Central memory CD4-positive, alpha-beta T cell (primary cell): ENCODE measurements at places on chromosomes 5 and 9.

- no peak for DNase-seq
These were observed 47.8 kb downstream of the WDR41 start for GRCh38 chr5:77444356-77444755.

GRCh38 chr5:53749621-53750020 is 189.2 kb downstream of the NDUFS4 start:
- DNase-seq: no peak

GRCh38 chr9:69496846-69497450 is 171.9 kb downstream of the ENTREP1 start:
- DNase-seq: no peak

DNA sequence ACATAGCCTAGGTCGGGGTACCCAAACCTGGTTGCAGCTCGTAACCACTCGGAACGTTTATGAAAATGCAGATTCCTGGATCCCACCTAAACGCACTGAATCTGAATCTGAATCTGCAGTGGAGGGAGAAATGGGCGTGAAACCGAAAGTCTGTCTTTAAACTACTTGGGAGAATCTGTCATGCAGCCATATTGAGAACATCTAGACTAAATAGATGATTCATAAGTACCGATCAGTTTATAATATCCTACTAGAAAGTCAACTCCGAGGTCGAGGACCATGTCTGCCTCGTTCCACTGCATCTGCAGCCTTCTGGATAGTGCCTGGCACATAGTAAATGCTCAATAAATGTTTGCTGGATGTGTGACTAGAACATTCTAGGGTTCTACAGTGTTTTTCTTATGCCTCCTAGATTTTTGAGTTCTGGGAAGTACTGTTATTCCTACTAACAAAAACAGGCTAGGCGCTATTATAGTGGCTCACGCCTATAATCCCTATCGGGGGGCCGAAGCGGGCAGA is 632 bp downstream of the COQ4 start:
- DNase-seq: no peak

- DNase-seq: no peak
These were observed 33.1 kb upstream of the ORM1 start for GRCh38 chr9:114289571-114290481.

- no peak for DNase-seq
These were observed 190.5 kb downstream of the AOPEP start for GRCh38 chr9:94916956-94917355.

GRCh38 chr5:36882250-36882649 is 5.7 kb downstream of the NIPBL start:
- DNase-seq: no peak

DNA sequence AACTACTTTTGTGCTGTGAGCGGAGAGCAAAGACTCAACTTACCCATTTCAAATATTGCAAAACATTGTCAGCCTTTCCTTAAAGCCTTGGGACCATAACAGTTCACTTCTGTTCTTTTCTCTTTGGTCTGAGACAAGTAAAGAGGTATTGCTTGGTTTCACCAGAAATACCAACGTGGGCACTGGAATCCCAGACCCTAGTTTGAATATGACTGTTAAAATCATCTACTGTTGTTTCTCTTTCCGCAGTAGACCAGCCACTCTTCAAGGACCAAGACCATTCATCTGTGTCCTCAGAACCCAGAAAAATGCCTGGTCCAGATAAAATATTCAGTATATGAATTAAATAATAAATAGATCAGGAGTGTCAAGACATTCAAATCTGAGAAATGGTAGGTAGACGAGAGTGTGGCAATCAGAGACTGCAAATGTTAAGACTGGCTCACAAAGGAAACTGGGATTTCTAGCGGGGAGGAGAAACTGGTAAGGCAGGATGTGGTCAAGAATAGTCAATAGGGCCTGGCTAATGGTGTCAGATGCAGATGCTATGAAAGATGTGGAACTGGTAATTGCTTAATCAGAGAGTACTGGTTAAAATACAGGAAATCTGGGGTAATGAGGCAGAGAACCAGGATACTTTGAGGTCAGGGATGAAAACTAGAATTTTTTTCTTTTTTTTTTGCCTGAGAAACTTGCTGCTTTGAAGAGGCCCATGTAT is 82.1 kb upstream of the IL33 start:
- DNase-seq: peak; percentile 2

DNA sequence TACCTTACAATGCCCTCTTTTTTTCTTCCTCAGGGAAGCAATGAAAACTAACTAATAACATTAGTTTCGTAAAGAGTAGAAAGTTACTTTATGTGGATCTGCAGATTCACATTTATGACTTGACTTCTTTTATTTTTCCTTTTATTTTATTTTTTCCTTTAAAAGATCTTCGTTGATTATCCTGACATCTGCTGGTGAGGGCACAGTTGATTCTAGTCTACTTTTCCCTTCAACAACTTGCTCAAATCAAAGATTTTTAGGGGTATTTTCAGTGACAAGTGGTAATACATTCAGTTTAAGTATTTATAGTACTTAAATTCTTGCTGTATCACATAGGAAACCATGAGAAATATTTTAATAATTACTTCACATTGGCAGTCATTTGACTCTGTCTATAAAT is 4.9 kb downstream of the EDIL3 start:
- DNase-seq: no peak

GRCh38 chr5:144276034-144276822 is 105.6 kb downstream of the KCTD16 start:
- no peak for DNase-seq

DNA sequence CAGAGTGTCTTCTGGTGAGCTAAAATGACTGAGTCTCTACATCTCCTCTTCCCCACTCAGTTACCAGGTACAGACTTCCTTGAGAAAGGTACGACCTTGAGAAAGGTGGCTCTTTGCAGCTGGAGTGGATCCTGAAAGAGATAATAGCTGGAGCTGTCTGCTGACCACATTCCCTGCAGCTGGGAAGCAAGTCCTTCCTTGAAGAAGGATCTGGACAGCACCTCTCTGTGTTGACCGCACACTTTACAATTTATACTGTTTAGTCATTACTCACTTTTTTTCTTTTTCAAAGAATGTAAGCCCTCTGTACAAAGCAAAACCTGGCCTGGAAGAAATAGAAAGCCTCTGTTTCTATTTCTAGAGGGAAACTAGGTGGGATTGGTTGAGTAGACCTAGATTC is 148.8 kb downstream of the MACIR start:
- DNase-seq: no peak

GRCh38 chr5:56251918-56252553 is 18.9 kb upstream of the ANKRD55 start:
- no peak for DNase-seq

DNA sequence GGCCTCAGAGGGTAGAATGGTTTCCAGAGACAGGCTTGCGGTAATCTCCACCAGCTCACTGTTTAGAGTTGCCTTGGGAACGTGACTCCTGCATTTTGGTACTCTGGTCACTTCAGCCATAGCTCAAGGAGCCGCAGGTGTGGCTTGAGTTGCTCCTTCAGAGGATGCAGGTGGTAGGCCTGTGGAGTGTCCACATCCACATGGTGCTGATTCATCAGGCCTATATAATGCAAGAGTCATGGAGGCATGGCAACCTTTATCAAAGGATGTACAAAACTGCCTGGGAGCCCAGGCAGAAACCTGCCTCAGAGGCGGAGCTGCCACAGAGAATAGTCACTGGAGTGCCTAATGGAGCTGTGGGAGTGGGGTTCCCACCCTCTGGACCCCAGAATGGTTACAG is 114.2 kb downstream of the ANXA1 start:
- no peak for DNase-seq

DNA sequence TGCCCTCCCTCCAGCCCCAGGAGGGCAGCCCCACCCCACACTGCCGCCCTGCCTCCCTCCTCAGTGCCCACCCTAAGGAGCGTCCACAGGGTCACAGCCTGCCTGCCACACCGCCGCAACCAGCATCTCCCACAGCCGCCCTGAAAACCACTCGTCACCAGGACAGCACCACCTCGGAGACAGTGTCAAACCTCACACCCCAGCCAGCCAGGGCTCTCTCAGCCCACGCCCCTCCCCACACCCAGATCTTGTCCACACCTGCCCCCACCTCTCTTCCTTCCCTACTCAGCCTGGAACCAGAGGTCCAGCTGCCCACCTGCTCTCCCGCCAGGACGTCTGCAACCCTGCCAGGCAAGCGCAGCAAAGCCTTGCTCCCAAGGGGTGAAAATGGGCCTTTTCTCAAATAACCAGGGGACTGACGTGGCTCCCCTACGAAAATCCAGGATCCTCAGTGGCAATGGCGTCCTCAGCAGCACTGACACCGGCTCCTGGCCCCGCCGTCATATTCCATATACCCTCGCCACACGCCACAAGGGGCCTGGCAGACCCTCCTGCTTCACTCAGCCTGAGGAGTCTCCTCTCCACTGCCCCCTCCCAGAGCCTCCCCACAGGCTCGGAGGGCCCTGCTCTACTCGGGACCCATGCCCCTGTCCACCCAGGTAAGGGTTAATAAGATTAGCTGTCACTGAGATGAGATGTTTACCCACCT is 71.0 kb upstream of the ADAMTS2 start:
- DNase-seq: no peak

DNA sequence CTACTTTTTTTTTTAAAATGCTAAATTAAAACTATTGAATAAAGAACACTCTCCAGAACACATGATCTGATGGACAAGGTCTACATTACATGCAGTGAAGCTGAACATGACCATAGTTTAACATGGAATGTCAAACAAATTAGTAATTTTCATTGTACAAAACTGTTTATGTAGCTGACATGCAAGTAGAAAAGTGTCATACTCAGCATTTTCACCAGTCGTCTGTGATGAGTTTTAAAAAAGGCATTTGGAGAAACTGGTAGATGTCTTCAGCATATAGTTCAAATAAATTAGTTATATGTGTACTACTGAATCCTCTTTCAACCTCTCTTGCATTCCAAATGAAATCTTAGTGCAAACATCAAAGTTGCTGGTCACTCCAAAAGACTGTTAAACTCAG is 301.9 kb downstream of the FER start:
- DNase-seq: no peak

DNA sequence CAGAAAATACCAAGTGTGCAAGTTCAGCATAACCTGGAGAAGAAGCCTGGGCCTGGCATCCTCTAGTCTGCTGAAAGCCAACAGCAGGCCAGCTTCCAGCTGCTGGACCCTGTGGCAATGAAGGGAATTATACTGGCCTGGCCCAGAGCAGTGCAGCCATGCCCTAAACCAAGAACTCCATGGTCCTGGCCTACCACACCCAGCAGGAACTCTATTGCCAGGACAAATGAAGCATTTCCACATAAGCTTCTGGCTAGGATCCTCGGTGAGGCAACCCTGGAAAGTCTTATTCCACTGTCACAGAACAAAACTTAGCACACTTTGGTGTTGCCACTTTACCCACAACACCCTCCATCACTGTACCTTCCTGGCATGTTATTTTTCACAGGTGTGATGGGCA is 35.5 kb downstream of the CDK5RAP2 start:
- no peak for DNase-seq

DNA sequence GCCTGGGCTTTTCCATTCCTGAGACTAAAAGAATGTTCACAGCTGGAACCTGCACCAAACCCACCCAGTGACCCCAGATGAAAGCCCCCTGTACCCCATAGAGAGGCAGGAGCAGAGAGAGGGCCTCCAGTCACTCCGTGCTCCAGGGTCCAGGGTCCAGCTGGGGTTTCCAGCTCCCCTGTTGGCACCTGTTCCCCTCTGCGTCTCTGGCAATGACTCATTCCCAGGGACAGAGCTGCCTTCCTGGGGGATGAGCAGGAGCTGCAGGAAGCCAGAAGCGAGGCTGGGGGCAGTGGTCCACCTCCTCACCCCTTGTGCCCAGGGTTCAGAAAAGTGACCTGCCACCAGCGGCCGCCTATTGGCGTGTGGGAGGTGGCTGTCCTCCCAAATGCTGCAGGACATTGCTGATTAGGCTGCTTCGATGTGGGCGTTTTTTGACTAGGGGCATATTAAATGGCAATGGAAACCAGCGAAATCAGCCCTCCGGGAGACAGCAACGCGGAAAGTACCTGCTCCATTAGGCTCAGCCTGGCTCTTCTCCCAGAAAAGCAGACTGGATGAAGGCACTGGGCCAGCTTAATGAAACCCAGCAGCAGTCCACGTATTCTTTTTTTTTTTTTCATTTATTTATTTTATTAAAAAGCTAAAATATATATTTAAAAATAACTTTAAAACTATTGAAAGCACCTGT is 97.4 kb downstream of the DAP start:
- no peak for DNase-seq
